ENCODE measurements at places on chromosomes 6 and 20.

- H3K4me3 ChIP-seq: no peak overlapping the region
- no peak overlapping the region for H3K27ac ChIP-seq
- no peak for DNase-seq
- H3K4me1 ChIP-seq: no peaks in the 10 kb centered on the region
Measured at GRCh38 chr6:10951675-10952282, 64.9 kb downstream of the SYCP2L start.

GRCh38 chr6:13526727-13527670, 39.6 kb upstream of the GFOD1 start:
- DNase-seq: peak; percentile 44
- H3K27ac ChIP-seq: peak overlapping the region; percentile 93
- peaks cover 45% of the 10 kb centered on the region for H3K4me1 ChIP-seq
- H3K27me3 ChIP-seq: no peaks in the 10 kb centered on the region

- no peaks in the 10 kb centered on the region for H3K27me3 ChIP-seq
- peaks cover 16% of the 10 kb centered on the region for H3K36me3 ChIP-seq
- H3K4me1 ChIP-seq: peaks cover 30% of the 10 kb centered on the region
- peak overlapping the region; percentile 44 for H3K27ac ChIP-seq
Measured at GRCh38 chr20:438571-439469, 23.5 kb downstream of the TBC1D20 start.

GRCh38 chr6:90893400-90893799, 306.5 kb upstream of the MAP3K7 start:
- H3K36me3 ChIP-seq: no peaks in the 10 kb centered on the region
- H3K4me3 ChIP-seq: no peak overlapping the region
- no peak for DNase-seq
- no peaks in the 10 kb centered on the region for H3K27me3 ChIP-seq

DNA sequence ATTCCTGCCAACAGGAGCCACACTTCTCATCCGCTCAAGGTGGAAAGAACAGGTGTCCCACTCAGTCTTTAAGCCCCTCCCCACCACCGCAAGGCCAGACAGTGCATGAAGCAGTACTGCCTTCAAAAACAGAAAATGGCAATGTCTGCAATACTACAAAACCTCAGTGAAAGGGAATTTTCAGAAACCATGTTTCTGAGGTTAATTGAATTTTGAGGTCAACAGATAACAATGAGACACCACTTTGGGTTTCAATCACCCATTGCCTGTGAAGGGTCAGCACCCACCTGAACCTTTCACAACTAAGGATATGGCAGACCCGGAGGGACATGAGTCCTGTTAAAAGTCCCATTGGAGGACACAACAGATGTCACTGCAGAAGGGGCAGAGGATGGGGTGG, 13.0 kb downstream of the ZC3H12D start:
- no peaks in the 10 kb centered on the region for H3K4me1 ChIP-seq
- H3K36me3 ChIP-seq: no peaks in the 10 kb centered on the region
- no peak overlapping the region for H3K4me3 ChIP-seq
- no peak for DNase-seq

DNA sequence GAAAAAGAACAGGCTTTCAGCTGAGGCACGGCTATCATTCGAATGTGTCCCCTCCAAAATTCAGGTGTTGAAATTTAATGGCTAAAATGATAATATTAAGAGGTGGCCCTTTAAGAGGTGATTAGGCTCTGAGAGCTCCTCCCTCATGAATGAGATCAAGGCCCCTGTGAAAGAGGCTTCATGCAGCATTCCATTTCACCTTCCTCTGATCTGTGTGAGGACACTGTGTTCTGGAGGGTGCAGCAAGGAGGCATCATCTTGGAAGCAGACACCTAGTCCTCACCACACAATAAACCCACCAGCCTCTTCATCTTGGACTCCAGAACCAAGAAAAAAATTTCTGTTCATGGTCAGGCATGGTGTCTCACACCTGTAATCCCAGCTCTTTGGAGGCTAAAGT, 56.4 kb downstream of the PPP1R14C start:
- H3K27ac ChIP-seq: no peak overlapping the region
- peaks cover 43% of the 10 kb centered on the region for H3K4me1 ChIP-seq
- no peaks in the 10 kb centered on the region for H3K27me3 ChIP-seq
- no peak overlapping the region for H3K4me3 ChIP-seq

GRCh38 chr20:52493171-52493721, 301.7 kb upstream of the ZFP64 start:
- H3K36me3 ChIP-seq: no peaks in the 10 kb centered on the region
- no peaks in the 10 kb centered on the region for H3K4me1 ChIP-seq
- H3K27me3 ChIP-seq: no peaks in the 10 kb centered on the region
- no peak overlapping the region for H3K4me3 ChIP-seq
- H3K27ac ChIP-seq: no peak overlapping the region

GRCh38 chr6:139525415-139525814, 151.0 kb upstream of the CITED2 start:
- no peak overlapping the region for H3K4me3 ChIP-seq
- H3K4me1 ChIP-seq: peaks cover under 1% of the 10 kb centered on the region
- H3K27me3 ChIP-seq: no peaks in the 10 kb centered on the region
- no peaks in the 10 kb centered on the region for H3K36me3 ChIP-seq

GRCh38 chr6:53979468-53980067, 131.7 kb upstream of the MLIP start:
- H3K4me3 ChIP-seq: no peak overlapping the region
- H3K4me1 ChIP-seq: peaks cover 6% of the 10 kb centered on the region
- no peak overlapping the region for H3K27ac ChIP-seq
- no peaks in the 10 kb centered on the region for H3K27me3 ChIP-seq
- no peaks in the 10 kb centered on the region for H3K36me3 ChIP-seq

GRCh38 chr6:17427617-17428016, 34.2 kb downstream of the CAP2 start:
- DNase-seq: no peak
- H3K27ac ChIP-seq: peak overlapping the region; percentile 87
- no peaks in the 10 kb centered on the region for H3K27me3 ChIP-seq
- H3K4me3 ChIP-seq: no peak overlapping the region
- peaks cover 47% of the 10 kb centered on the region for H3K36me3 ChIP-seq

- H3K27me3 ChIP-seq: no peaks in the 10 kb centered on the region
- no peak for DNase-seq
- no peak overlapping the region for H3K27ac ChIP-seq
- no peaks in the 10 kb centered on the region for H3K4me1 ChIP-seq
Measured at GRCh38 chr6:52304983-52305390, 20.4 kb upstream of the MCM3 start.

- DNase-seq: peak; percentile 68
- no peaks in the 10 kb centered on the region for H3K27me3 ChIP-seq
- H3K36me3 ChIP-seq: no peaks in the 10 kb centered on the region
- peak overlapping the region; percentile 55 for H3K4me3 ChIP-seq
Measured at GRCh38 chr6:135938576-135939207, 87.2 kb downstream of the PDE7B start.

DNA sequence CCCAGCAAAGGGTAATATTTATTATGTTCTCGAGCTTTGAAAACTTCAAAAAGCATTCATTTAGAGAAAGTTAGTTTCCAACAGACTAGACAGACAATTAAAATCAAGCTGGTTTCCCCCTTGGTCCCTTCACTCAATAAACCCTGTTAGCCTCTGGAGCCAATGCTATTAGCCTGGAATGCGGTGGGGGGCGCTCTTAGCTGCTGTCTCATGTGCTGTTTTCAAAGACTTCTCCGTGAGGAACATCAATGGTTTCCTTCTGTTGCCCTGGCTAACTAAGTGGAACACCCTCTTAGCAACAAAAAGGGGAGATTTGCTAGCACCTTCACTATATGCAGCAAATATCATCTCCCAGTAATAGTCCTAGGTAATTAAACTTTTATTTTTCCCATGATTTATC, 86.4 kb downstream of the LY86 start:
- DNase-seq: no peak
- H3K4me1 ChIP-seq: no peaks in the 10 kb centered on the region
- no peaks in the 10 kb centered on the region for H3K27me3 ChIP-seq
- no peak overlapping the region for H3K27ac ChIP-seq

DNA sequence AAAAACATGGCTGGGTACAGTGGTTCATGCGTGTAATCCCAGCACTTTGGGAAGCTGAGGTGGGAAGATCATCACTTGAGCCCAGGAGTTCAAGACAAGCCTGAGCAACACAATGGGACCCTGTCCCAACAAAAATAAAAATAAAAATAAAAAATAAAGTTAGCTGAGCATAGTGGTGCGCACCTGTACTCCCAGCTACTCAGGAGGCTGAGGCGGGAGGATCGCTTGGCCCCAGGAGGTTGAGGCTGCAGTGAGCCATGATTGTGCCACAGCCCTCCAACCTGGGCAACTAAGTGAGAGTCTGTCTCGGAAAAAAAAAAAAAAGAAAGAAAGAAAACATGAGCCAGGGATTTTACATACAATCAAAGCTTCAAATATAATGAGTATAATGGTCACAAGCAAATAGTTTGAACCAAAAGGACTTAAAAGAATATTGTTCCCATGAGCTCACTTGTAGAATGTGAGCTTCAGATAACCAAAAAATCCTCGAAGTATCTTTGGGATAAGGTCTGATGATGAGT, 31.1 kb downstream of the RANBP9 start:
- no peaks in the 10 kb centered on the region for H3K27me3 ChIP-seq
- H3K36me3 ChIP-seq: no peaks in the 10 kb centered on the region
- peaks cover 4% of the 10 kb centered on the region for H3K4me1 ChIP-seq
- no peak overlapping the region for H3K4me3 ChIP-seq
- no peak overlapping the region for H3K27ac ChIP-seq

GRCh38 chr6:69880601-69881000, 14.2 kb downstream of the COL19A1 start:
- peaks cover 4% of the 10 kb centered on the region for H3K4me1 ChIP-seq
- no peaks in the 10 kb centered on the region for H3K27me3 ChIP-seq
- DNase-seq: no peak

GRCh38 chr6:52611833-52612232, 35.0 kb upstream of the TRAM2 start:
- H3K4me3 ChIP-seq: no peak overlapping the region
- H3K4me1 ChIP-seq: no peaks in the 10 kb centered on the region
- no peak for DNase-seq
- no peaks in the 10 kb centered on the region for H3K36me3 ChIP-seq
- H3K27me3 ChIP-seq: no peaks in the 10 kb centered on the region
